NCI-H1092 (cell line): ENCODE measurements at places on chromosomes 1 and 21.

- DNase-seq, result no peak
These were observed 12.7 kb upstream of the SDHB start for GRCh38 chr1:17066361-17067068.

DNA sequence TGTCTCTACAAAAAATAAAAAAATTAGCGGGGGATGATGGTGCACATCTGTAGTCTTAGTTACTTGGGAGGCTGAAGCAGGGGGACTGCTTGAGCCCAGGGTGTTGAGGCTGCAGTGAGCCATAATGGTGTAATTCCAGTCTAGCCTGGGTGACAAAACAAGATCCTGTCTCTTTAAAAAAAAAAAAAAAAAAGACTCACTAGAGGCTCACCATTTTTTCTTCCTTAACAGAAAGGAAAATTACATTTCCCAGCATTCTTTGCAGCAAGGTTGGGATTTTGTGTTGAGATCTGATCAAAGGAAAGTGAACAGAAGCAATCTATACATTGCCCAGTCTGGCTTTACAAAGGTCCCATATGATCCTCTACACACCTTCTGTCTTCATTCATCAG is 21.5 kb downstream of the GFI1 start:
- no peak for DNase-seq

- DNase-seq, result no peak
These were observed 8.5 kb downstream of the TEX46 start for GRCh38 chr1:23007106-23007505.

DNA sequence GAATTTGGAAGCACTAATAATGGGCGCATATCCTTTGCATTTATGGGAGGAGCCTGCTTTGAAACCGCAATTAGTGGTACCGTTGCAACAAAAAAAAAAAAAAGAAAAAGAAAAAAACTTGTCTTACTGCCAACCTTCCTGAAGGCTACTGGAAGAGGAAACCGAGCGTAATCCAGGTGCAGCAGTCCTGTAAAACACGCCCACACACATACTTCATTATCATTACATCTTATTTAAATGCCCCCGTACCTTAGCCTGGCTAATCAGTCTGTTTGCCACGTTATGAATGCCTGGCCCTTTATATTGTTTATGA is 686 bp upstream of the ZNF281 start:
- peak; percentile 71 for DNase-seq

DNA sequence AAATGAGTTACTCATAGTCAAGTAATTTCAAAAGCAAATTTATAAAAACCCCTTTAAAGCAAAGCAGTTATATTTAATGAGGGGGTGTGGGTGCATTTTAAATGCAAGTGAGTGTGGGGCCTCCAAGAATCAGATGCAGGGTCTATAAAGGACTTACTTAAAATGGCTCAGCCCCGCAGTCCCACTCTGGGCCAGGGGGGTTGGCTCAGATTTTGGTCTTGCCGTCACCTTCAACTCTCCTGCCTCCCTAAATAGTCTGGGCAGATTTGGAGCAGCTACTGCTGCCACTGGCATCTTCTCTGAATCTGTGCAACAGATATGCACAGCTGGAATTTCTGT is 16.2 kb downstream of the AMPD2 start:
- DNase-seq, result no peak

DNA sequence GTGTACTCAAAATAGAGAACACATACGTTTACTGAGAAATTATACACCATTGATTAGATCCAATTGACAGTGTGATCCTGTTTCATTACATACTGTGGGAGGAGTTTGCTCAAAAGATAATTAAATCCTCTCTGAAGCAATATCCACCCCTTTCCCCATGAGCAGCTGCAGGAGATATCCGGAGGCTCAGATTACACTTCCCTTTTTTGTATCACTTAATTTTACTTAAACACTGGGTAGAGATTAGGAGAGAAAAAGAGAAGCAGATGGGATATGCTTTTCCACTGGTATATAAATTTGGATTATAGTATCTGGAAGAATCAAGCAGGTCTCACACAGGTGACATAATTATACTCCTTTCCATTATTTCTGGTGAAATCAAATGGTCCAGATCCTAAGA is 333.3 kb upstream of the ZRANB2 start:
- DNase-seq, result no peak

DNA sequence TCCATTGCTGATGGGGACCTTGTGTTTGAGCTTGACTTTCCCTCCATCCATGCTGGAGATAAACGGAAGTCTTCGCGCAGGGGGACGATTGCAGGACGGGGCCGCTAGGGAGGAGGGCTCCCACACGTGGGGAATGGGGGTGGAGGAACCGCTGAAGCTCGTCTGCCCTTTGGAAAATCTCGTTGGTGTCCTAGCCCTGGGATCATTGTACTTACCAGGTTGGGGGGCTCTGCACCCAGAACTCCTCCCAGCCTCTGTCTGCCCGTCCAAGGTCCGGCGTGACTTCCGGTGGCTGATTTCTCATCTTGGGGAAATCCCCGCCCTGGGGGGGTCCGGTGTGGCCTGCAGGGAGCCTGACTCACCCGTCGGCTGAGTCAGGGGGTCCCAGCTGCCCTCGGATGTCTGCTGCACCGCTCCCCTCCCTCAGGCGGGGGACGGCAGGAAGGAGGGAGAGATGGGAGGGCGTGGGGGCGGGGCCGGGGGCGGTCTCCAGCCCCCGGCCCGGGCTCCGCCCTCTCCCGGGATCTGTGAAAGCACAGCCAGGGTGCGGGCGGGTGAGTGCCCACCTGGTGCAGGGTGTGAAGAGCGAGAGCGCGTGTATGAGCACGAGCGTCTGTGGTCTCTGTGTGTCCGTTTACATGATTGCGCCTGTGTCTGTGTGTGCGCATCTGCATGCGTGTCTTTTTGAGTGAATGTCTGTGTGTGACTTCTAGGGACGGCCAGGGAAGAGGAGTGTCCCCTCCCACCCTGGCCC is 35.8 kb downstream of the PIK3CD start:
- peak; percentile 49 for DNase-seq

DNA sequence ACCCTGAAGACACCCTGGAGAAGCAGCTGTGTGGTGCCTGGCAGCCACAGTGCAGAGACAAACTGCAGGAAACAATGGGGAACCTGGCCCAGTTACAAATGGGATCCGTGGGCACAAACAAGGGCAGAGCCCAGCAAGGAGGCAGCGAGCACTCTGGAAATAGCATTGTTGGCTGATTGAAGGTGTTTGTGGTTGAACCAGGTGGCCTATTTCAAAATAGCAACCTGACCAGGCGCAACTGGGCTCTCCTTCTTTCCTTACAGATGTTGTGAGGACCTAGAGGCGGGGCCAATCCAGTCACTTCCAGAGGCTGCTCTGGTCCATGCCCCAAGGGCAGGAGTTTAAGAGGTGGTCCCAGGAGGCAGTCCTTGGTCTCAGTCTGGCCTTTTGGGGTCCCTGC is 21.7 kb upstream of the ZBTB21 start:
- peak; percentile 25 for DNase-seq

DNA sequence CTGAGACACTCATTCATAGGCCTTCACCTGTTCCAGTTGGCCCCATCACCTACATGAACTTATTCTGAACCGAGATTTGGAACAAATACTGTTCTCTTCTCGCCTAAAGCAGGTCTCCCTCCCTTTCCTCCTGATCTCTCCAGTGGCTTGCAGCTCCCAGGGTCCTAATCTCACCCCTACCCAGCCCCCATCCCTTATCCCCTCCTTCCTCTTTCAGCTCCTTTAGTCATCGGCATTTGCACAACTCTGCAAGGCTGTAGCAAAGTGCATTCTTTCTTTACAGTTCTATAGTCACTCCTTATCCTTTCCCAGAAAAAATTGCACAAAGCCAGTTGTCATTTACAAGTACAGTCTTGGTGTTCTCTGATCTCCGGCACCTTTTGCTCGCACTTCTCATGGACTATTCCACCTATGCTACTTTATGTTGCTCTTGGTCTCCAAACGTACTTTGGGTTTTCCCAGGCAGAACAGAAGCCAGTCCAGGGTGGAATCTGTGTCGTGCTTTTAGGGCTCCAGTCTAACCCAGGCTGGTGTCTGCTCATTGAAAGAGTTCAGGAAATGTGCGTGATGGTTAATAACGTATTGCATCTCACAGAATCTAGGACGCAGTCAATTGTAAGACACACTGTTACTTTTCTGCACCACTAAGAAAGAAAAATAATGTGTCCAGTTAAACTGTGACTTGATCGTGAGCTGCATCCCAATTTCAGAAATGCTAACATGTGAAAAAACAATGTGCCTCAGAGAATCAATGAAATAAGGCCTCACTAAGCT is 965 bp downstream of the ABCA4 start:
- DNase-seq, result no peak

DNA sequence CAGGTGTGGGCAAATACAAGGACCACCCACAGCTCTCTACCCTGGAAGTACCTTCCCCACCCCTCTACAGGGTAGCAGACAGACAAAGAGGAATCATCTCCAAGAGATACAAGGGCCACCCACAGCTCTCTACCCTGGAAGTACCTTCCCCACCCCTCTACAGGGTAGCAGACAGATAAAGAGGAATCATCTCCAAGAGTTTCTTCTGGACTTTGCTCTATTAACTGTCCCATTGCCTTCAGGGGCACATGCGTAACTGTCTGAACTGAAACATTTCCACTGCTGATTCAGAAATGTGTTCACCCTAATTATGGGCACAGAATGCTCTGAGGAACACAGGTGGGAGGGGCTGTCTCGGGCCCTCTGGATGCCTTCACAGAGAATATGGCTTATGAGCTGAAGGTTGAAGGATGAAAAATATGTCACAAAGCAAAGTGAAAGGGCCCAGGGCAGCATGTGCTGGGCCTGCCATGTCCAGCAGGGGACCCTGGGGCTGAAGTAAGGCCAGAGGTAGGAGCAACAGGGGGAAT is 43.9 kb downstream of the ZNF281 start:
- no peak for DNase-seq

- DNase-seq, result no peak
These were observed 56.4 kb downstream of the TRIM11 start for GRCh38 chr1:228350179-228350742.

DNA sequence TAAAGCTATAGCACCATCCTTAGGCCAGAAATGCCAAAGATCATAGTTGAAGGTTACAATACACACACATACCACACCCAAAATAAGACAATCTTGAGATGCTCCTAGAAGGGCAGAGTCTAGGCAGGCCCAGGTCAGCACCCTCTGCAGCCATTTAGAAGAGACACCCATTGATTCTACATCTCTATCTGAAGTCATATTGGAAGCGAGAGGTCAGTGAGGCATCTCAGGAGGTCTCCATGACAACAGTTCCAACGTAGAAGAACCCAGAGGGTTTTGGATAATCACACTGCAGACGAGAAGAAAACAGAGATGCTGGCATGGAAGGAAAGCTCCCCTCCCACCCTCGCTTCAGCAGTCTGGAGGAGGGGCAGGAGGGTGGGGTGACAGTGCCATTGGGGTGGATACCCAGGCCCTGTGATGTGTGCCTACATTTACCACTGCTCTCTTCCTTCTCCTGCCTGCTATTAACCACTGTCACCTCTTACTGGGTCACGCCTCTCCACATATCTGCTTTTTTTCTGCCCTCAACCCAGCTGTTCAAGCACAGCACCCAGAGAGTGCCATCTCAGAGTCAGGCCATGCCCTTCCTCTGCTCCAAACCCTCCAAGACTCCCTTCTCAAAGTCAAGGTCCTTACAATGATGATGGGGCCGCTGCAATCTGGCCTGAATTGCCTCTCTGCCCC is 6.2 kb downstream of the TMCO4 start:
- DNase-seq, result no peak

DNA sequence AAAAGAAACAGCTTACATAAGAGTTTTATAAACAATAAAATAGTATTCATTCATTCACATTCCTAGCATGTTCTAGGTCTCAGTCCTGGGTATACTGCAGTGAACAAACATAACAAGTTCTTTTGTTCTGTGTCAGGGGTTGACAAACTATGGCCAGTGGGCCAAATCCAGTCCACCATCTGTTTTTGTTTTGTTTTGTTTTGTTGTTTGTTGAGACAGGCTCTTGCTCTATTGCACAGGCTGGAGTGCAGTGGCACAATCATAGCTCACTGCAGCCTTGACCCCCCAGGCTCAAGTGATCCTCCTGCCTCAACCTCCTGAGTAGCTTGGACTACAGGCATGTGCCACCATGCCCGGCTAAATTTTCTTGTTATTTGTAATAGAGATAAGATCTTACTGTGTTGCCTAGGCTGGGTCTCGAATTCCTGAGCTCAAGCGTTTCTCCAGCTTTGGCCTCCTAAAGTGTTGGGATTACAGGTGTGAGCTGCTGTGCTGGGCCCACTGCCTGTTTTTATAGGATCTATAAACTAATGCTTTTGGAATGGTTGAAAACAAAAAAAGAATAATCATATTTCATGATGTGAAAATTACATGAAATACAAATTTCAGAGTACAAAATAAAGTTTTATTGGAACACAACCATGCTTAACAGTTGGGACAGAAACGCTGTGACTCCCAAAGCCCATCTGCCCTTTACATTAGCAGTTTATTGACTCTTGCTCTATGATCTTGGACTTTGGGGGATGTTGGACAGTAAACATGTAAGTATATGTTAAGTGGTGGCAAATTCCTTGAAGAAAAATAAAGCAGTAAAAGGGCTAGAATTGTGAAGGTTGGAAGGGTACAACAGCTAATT is 17.9 kb downstream of the CAPZA1 start:
- DNase-seq, result no peak

DNA sequence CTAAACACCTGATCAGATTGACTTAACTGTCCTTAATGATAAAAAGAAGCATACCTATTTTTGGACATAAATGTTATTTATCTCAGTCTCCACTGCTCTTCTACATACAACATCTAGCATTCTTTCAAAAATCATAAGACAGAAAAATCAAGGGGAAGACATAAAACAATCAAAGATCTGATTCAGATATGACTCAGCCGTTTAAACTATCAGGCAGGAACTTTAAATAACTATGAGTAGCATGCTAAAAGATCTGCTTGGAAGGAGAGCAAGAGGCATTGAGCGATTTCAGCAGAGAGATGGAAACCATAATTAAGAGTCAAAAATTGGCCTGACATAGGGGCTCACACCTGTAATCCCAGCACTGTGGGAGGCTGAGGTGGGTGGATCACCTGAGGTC is 27.2 kb upstream of the SLC22A15 start:
- DNase-seq, result no peak

GRCh38 chr1:35563166-35563565 is 5.6 kb downstream of the NCDN start:
- DNase-seq, result no peak

- DNase-seq, result no peak
These were observed 57.6 kb downstream of the PLPPR5 start for GRCh38 chr1:98947071-98947470.

- no peak for DNase-seq
These were observed 49.8 kb downstream of the KCNT2 start for GRCh38 chr1:196558411-196558810.

DNA sequence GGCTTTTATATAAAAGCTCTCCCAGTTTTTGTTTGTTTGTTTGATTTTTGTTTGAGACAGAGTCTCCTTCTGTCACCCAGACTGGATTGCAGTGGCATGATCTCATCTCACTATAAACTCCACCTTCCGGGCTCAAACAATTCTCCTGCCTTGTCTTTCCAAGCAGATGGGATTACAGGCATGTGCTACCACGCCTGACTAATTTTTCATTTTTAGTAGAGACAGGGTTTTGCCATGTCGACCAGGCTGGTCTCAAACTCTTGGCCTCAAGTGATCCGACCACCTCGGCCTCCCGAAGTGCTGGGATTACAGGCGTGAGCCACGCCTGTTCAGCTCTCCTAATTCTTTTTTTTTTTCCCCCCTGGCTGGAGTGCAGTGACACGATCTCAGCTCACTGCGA is 4.4 kb downstream of the PCAT6 start:
- no peak for DNase-seq

- no peak for DNase-seq
These were observed 49.7 kb downstream of the PACC1 start for GRCh38 chr1:212364985-212365384.
